T-helper 1 cell (primary cell): ENCODE measurements at places on chromosomes 12 and 14.

DNA sequence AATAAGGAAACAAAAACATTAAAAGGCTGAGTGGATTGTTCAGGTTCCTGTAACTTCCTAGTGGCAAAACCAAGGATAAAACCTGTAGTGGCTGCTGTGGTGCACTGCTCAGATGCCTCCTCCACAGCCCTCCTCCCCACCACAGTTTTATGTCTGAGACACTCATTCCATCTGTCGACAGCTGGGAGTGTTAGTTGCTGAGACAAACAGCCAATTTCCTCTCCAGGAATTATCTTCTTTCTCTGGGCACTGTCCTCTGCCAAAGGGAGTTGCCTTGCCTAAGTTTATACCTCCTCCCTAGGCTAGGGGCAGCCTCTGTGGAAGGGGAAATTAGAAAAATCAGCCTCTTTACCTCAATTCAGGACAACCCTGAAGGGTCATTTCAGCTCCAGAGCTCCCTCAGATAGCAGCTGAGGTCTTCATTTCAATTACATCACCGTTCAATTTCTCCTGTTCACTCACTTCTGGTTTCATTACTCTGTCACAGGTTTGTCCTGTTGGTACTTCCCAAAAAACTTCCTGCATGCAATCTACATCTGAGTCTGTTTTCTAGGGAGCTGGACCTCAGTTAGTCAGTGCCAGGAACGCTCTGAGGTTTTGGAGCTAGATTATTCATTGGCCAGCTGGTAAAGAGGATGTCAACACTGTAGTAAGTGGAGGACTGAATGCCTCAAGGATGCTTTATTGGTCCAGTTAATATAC lies 74.9 kb upstream of the ATP2B1 start:
- no peak for DNase-seq

DNA sequence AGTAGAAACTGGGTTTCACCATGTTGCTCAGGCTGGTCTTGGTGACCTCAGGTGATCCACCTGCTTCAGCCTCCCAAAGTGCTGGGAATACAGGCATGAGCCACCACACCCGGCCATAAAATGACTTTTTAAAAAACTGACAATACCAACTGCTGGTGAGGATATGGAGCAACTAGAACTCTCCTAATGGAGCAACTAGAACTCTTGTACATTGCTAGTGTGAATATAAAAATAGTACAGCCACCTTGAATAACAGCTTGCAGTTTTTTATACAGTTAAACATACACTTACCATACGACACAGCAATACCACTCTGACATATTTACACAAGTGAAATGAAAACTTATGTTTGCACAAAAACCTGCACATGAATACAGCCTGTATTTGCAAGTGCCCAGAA lies 2.5 kb upstream of the CFAP73 start:
- DNase-seq: no peak

DNA sequence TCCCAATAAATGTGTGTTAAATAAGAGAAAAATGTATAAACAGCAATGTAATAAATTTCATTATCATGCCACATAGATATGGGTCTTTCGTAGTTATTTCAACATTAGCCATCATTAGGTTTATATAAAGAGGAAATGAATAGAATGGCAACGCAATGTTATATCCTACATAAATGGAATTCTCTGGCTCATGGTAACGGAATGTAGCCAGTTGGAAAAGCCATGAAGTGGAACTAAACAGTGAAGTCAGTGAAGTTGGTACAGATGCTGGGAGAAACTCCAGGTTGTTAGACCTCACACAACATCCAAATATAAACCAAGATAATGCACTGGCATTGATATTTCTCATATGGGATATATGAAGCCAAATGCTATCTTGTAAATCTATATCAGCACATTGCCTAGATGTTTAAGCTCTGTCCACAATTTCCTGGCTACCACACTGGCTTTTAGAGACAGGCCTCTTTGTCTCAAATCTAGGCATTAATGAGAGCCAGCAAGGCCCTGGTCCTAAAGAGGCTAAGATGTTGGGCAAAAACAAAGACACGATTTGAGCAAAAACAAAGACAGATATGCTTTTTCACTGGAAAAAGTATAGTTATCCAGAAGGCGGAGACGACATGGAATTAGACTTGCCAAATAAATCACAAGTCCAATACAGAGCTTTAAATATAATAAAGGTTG lies 861.0 kb downstream of the RPS29 start:
- DNase-seq: no peak

- DNase-seq: no peak
These were observed 13.0 kb upstream of the C12orf71 start for GRCh38 chr12:27095346-27095745.

DNA sequence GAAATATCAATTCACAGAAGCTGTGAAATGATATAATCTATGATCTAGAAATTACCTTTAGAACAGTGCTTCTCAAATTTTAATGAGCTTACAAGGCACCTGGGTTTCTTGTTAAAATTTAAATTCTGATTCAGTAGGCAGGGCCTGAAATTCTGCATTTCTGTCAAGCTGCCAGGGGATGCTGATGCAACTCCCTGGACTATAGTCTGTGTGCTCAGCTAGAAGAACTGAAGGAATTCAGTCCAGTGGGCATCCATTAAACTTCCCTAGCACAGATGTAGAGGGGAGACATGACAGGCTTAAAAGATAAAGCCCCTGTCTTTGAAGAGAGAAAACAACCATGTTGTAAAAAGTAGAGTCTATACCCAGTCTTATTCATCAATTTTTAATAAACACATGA lies 441.8 kb downstream of the TMTC2 start:
- DNase-seq: no peak

GRCh38 chr14:68794130-68794850 lies 1.4 kb upstream of the ZFP36L1 start:
- peak; percentile 70 for DNase-seq

DNA sequence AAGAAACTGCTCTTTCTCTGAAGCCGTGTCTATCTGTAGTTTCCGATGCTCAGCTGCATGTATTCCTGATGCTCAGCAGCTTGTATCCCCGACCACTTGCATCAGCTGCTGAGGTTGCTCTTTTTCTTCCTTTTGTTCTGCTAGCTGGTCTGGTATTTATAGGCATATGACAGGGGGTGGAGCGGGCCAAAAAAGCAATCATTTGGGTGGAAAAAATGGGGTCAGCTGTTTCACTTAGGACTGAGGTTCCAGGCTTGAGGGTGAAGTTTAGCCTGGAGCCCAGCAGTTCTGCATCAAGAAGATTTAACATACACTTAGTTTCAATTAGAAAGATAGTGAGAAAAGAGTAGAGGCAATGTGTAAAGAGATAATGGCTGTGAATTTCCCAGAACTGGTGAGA lies 23.6 kb upstream of the AMN1 start:
- DNase-seq: no peak

GRCh38 chr14:95330591-95331370 lies 11.1 kb upstream of the CLMN start:
- DNase-seq: no peak

GRCh38 chr14:44586910-44587309 lies 79.8 kb upstream of the FSCB start:
- no peak for DNase-seq

GRCh38 chr12:119241580-119242169 lies 62.9 kb downstream of the HSPB8 start:
- no peak for DNase-seq

DNA sequence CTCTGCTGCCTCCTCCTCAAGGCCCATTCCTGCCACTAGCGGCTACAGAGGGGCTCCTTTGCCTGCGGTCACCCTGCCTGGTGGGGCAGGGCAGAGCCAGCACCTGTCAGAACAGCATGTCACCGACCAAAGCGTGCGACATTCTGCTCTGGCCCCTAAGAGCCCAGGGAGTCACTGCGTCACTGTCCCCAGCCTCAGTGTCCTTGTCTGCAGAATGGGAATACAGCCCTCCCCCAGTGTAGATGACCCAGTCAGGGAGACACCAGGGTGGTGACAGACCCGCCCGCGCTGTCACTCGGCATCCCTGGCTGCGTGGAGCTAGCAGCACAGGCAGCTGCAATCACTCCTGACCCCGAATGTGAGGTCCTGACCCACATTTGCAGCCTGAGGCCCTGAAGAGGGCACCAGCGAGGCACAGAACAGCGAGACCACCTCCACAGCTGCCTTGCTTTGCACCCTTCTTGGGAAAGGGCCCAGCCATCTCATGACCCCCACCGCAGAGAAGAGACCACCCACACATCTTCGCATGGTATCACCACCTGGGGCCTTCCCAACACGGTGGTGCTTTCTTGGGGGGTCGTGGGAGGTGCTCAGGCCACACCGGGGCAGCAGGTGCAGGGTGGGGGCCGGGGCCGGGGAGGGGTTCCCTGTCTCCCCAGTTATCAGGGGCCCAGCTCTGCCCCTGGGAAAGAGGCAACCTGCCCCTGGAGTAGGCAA lies 2.5 kb downstream of the AHNAK2 start:
- peak; percentile 24 for DNase-seq

- no peak for DNase-seq
These were observed 399 bp upstream of the WASHC4 start for GRCh38 chr12:105107171-105107493.

DNA sequence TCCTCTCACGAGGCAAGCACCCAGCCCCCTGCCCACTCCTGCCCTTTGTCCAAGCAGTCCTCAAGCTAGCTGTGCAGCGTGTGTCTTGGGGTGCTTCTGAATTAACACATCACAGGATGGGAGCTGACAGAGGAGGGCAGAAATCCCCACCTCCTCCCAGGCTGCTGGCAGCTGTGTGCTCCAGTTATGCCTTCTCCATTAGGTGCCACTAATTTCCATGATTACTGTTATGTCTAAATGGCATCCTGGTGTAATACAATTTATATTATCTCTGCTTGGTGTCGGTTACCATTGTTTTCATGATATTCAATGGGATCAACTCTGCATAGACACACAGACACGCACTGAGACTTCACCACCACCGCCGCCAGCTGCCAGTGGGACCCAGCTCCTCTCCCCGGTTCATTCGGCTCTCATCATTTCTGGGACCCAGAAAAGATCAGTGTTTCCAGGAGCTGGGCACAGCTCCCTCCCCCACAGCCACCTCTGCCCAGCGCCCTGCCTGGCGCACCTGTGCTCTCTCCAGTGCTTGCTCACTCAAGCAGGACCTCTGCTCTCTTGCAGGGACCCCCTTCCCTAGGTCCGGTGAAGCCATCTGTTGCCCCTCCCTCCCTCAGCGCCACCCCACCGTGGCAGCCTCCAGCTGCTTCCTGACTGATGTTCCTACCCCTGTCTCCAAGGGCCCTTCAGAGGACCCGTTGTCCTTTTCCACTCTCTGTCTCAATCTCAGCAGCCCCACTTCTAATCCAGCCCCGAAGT lies 167.5 kb upstream of the FKBP4 start:
- DNase-seq: no peak

DNA sequence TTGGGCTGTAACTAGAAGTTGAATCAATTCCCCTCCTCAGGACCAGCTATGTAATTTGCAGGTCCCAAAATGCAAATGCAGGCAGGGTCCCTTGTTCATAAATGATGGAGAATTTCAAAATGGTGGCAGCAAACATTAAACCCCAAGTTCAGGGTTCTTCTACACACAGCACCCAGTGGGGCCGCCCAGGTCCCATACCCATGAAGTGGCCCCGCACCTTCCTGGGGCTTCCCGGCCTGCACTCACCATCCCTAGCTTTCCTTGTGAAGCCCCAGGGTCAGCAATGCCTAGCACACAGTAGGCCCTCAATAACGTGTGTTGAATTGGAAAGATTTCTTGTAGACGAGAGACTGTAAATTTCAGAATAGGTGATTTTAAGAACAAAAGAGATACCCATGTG lies 76.0 kb downstream of the NTF3 start:
- DNase-seq: no peak

DNA sequence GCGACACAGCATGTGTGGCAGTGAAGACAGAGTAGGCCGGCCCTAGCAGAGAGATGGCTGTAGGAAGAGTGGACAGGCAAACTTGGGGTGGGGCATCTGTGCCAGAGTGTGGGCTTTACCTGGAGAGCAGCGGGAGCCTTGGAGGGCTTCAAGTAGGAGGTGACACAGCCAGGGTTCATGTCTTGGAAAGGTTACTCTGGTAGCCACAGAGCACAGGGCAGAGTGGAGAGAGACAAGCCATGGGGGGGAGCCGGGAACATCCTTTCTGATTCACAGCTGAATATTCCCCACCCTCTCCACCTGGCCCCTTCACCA lies 53.5 kb upstream of the DIO3 start:
- peak; percentile 2 for DNase-seq

DNA sequence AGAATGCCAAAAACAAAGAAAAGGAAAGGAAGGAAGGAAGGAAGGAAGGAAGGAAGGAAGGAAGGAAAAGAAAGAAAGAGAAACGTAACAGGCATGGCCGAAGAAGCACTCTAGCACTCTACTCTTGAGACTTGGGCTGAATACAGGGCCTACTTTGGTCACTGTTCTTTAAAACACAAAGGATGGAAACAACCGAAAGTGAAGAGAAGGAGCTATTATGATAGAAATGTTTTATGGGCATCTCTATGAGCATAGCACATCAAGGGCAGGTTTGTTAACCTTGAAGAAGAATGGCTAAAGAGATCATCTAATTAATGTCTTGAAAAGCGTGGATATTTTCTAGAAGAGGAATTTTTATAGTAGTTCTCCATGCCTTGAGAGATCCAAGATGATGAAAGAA lies 15.9 kb upstream of the OTX2 start:
- no peak for DNase-seq

DNA sequence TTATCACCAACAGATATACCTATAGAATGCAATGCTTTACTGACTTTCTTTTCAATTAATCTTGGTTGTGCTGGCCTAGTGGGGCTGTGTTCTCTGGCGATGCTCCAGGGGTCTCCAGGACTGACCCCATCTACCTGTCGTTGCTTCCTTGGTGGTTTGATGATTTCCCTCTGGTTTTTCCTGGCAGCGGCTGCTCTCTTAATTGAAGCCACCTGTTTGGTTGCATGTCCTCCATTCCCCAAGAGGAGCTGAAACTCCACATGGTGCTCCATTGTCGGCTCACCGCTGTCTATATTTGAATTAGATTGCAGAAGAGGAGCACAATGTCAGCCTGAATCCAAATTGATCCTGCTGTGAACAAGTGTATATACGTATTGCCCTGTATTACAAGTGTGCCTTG lies 7.1 kb upstream of the IFNG-AS1 start:
- DNase-seq: no peak

DNA sequence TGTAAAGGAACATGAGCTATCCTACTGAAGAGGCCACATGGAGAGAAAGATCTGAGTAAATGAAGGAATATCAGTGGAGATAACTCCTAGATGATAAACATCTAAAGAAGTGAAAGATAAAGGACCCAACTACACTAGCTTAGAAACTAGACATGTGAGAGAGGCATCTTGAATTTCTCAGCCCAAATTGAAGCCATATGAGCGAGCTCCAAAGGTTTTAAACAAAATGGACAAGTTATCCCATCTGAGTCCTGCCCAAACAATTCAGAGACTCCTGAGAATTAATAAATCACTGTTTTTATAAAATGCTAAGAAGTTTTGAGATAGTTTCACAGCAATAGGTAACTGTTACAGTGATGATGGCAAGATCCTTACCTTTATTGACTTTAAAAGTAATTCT lies 438.9 kb downstream of the NAV3 start:
- DNase-seq: no peak

- DNase-seq: no peak
These were observed 95.1 kb upstream of the COCH start for GRCh38 chr14:30779210-30779609.

GRCh38 chr12:2376908-2377657 lies 324.3 kb downstream of the CACNA1C start:
- no peak for DNase-seq

GRCh38 chr12:55696141-55696540 lies 11.6 kb downstream of the ITGA7 start:
- no peak for DNase-seq

- no peak for DNase-seq
These were observed 4.5 kb downstream of the RPS26 start for GRCh38 chr12:56046027-56046780.

- no peak for DNase-seq
These were observed 221.7 kb upstream of the NAV3 start for GRCh38 chr12:77609016-77609415.
